ENCODE measurements at places on chromosomes 12 and 14.
A peak's percentile ranks its signal among the peaks of the same experiment; 100 is the strongest.

DNA sequence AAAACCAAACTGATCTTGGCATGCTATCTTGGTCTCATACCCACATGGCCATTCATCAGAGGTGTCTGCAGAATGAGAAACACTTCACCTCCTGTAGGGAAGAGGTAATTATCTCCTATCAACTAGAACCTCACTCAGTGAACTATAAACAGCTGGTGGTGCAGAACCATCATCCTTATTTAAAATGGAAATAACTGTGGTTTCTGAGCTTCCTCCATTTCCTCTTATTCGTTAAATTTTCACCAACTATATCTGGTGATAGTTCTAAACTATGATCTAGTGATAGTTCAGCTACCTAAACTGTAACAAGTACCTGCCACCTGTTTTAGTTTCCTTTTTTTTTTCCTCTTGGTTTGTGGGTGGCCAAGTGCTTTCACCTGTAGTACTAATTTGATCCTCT is 218.5 kb downstream of the FUT8 start:
- no peak for DNase-seq

- DNase-seq, result no peak
Observed at GRCh38 chr12:113019025-113019424, 37.5 kb upstream of the DTX1 start.

DNA sequence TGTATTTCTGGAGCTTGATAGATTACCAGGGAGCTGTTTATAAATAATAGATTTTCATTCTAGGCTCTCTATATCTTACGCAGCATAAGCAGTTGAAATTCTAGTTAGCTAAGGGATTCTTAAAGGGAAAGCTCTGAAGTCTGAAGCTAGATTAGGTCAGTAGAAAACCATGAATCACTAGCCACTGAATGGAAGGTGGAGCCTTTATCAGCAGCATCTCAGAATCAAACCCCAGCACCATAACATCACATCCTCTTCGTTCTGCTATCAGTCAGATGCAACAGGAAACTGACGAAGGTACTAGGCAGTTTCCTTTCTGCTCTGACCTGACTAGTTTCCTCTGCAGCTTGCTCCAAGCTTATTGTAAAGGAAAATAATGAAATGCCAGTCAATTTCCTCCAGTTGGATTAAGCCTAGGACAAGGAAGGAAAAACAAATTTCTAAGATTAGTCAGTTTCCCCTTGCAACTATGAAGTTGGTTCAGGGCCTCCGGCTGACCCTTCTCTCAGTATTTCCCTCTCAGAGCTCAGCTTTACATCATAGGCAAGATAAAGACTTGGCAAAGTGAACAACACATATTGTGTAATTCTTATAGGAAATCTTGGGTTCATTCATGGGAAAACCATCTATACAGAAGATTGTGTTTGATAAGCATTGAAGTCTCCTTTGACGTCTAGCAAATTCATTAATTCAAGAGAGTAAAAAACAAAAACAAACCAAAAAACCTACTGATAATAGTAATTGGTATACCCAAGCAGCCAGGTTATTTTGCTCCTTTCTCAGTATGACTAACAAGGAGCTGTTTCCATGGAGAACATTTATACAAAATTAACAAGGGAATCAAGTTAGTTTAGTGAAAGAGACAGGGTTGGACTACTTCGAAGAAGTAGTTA is 43.4 kb upstream of the CFAP54 start:
- DNase-seq, result peak; percentile 63

DNA sequence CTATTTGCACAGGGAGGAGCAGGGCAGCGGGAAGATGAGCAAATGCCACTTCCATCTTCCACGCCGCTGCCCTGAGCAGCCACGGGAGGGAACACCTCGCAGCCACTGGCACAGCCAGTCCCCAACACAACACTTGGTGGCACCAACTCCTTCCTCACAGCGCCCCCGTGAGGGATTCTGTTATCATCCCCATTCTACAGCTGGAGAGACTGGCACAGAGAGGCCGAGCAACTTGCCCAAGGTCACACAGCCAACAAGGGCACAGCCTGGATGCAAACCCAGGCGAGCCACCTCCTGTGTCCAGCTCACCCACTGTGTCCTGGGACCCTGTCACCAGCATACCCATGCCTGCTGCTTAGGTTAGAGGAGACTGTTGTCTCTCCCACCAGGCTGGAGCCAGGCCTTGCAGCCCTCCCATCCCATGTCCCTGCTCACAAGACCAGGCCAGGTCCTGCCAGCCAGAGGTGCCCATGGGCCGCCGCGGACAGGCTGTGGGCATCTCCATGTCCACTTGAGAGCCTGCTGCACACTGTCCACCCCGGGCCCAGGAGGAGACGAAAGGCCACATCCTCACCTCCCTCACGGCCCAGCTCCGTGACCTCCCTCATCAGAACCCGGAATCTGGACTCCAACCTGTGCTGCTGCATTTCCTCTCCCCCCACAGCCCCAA is 57.0 kb downstream of the NCOR2 start:
- DNase-seq, result no peak

DNA sequence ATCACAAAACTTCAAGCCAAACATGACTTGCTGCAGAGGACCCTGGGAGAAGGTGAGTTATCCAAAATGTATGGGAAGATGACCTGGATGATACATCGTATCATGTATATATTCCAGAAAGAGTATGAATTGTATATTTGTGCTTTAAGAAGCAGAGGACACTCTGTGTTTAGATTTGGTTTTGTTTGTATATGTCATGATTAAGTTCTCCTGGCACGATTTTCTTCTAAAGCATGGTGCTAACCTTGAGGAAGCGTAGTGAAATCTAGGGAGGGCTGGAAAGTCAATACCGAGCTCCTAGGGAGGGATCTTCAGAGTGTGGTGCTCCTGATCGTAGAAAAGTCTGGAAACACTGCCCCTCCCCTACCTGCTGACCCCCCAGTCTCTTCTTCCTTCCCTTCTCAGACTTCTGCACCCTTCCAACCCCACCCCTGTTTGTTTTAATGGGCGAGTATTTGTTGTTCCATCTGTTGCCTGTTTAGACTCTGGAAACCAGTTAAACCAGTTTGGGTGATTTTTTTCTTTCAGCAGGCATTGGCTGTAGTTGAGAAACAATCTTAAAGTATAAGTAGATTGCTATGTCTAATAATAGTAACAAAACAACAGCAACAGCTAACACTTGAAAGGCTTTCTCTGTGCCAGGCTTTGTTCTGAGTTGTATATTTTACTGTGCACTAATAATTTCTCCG is 141.6 kb downstream of the KICS2 start:
- no peak for DNase-seq

DNA sequence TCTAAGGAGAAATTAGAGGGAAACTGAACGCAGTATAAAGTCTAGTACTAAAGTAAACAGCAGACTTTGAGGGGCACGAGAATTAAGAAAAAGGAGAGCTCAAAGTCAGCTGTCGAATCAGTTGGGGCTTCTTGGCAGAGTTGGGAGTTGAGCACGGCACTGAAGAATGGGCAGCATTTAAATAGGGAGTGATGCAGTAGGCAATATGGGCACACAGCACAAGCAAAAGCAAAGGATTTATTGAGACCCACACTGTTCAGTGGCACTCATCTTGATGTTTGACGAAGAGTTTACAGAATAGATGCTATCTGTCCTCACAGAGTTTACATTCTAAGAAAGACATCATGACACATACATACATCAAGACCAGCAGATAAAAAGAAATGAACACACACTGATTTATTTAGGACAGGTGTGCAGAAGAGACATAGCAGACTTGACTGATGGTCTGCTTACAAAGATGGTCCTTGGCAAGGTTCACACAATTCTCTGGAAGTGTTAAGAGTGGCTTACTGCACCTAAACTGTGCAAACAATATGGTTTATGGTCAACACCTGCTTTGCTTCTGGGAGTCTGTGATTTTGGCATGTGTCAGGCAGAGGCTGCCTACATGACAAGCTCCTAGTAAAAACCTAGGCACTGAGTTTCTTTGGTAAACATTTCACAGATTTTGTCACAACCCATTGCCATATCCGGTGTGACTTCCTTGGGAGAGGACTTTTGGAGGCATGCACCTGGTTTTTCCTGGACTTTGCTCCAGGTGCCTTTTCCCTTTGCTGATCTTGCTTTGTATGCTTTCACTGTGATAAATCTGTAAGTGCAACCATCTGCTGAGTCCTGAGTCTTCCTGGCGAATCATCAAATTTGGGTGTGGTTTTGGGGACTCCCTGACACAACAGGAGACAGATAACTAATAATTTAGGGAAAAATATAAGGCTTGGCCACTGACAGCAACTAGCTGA is 26.3 kb downstream of the ALKBH1 start:
- DNase-seq, result no peak

GRCh38 chr14:51607711-51608110 is 44.0 kb upstream of the FRMD6 start:
- no peak for DNase-seq

- DNase-seq, result no peak
Observed at GRCh38 chr14:104973385-104974145, 4.6 kb downstream of the AHNAK2 start.

- no peak for DNase-seq
Observed at GRCh38 chr12:117140397-117141096, 41.3 kb upstream of the TESC start.

DNA sequence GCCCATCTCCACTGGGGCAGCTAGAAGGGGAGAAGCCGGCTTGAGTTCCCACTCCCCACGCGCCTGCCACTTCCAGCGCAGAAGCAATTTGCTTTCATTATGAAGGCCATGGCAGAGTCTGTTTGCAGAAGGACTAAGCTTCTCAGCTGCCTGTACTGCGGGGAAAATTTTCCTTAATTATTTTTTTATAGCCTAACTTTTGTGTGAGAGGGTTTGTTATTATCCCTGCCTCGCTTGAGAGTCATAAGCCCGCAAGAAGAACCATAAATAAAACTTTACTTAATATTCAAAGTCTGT is 56.0 kb upstream of the DLK1 start:
- no peak for DNase-seq

DNA sequence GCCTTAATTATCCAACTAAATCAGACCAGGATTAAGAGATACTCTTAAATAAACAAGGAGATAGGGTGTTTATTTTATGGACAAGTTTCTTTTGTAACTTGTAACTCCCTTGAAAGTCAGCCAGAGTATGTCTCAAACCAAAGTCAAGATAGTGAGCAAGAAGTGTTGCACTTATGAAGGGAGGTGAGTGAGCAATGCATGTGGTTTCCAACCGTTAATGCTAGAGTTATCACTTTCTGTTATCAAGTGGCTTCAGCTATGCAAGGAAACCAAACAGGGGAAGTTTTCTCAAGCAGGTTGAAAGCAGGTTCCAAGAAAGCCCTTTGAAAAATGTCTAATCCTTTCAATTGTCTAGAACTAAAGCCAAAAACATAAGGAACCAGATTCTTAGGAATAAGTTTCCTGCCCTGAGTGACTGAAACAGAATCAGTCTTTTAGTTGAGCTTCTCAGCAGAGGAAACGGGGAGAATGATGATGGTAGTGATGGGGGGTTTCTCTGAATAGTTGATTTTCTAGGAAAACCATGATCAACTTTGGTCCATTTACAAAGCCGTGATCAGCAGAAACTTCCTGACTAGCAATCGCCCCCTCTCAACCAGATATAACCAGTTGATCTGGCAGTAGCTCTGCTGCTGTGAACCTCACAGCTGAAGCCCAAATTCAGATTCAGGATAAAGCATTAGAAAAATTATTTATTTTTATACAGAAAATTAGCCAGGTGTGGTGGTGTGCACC is 128.4 kb downstream of the DAD1 start:
- DNase-seq, result no peak

- no peak for DNase-seq
Observed at GRCh38 chr14:53890611-53891101, 66.0 kb downstream of the BMP4 start.

DNA sequence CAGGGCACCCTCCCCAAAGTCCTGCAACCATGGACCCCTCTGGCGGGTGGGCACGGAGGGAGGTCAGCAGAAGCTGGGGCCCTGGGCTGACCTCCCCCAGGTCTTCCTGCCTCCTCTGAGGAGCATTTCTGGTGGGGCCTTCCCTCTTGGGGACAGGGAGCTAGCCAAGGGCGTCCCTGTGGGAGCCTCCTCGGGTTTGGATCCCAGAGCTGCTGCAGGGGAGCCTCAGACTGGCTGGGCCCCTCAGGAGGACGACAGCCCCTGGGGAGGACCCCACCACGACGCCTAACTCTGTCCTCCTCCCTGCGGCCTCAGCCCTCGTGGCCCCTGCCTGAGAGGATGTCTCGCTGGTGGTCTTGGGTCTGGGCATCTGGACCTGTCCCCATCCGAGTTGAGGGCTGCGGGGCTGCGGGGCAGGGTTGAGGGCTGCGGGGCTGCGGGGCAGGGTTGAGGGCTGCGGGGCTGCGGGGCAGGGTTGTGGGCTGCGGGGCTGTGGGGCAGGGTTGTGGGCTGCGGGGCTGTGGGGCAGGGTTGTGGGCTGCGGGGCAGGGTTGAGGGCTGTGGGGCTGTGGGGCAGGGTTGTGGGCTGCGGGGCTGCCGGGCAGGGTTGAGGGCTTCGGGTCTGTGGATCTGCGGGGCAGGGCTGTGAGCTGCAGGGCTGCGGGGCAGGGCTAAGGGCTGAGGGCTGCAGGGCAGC is 37.4 kb downstream of the FBRSL1 start:
- DNase-seq, result no peak

DNA sequence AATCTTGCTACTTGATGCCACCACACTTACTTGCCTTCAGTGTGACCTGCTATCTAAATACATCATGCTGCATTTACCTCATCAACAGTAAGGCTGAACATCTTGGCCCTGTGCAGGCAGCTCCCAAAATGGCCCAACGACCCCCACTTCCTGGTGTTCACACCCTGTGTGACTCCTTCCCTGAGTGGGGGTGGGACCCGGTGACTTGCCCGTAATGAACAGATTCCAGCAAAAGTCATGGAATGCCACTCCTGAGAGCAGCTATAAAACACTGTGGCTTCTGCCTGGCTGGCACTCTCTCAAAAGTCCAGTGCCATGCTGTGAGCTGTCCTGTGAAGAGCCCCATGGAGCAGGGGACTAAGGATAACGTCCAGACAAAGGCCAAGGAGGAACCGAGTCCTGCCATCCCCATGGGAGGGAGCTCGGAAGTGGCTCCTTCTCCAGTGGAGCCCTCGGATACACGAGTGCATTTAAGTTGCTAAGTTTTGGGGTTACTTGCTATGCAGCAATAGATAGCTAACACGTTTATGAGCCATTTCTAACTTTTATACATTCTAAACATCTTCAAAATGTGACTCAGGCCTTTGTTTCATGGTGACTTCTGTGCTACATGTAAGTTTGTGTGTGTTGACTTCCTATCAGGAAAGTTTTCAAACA is 33.0 kb downstream of the P2RX2 start:
- DNase-seq, result no peak

Data from retinal pigment epithelial cell (primary cell).